NCI-H1436 (cell line): ENCODE measurements at places on chromosomes 6 and 20.

GRCh38 chr20:62524505-62524911 is 48.7 kb upstream of the GATA5 start:
- no peak for DNase-seq

- DNase-seq = peak; percentile 83
Measured at GRCh38 chr20:23161968-23162696, 76.0 kb upstream of the CD93 start.

- DNase-seq = no peak
Measured at GRCh38 chr20:45279992-45280391, 25.6 kb upstream of the SLPI start.

DNA sequence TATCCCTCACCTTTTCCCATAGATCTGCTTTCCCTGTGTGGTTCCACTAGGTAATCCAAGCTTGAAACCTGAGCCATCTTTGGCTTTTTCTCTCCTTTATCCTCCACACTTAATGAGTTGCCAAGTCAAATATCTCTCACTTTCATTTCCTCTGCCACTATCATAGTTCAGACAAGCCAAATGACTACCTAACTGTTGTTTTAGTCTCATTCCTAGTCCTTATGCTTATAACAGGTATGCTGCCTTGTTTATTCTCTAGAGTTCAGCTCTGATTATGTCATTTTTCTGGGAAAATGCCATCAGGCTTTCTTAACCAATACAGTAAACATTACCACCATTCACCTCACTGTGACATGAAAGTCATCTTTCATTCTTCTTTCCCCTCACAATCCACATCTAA is 6.5 kb downstream of the EFHC1 start:
- DNase-seq = no peak

DNA sequence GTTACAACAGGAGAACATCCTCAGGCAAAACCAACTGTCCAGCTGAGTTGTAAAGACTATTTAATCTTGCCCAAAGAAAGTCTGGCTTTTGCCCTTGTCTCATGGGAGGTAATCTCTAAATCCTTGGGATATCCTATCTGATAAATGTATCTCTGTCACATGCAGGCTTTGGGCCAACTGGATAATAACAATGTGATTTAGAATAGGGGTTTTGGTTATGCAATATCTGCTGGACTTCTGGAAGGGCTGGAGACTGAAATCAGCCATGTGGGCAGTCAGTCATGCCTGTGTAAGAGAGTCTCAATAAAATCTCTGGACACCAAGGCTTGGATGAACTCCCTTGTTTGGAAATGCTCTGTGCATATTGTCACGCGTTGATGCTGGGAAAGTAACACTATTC is 56.3 kb upstream of the PRL start:
- DNase-seq = no peak

DNA sequence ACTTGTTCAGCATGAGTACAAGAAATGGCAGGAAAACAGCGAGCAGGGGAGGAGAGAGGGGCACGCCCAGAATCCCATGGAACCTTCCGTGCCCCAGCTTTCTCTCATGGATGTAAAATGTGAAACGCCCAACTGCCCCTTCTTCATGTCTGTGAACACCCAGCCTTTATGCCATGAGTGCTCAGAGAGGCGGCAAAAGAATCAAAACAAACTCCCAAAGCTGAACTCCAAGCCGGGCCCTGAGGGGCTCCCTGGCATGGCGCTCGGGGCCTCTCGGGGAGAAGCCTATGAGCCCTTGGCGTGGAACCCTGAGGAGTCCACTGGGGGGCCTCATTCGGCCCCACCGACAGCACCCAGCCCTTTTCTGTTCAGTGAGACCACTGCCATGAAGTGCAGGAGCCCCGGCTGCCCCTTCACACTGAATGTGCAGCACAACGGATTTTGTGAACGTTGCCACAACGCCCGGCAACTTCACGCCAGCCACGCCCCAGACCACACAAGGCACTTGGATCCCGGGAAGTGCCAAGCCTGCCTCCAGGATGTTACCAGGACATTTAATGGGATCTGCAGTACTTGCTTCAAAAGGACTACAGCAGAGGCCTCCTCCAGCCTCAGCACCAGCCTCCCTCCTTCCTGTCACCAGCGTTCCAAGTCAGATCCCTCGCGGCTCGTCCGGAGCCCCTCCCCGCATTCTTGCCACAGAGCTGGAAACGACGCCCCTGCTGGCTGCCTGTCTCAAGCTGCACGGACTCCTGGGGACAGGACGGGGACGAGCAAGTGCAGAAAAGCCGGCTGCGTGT is 11.6 kb downstream of the TNFAIP3 start:
- DNase-seq = no peak

DNA sequence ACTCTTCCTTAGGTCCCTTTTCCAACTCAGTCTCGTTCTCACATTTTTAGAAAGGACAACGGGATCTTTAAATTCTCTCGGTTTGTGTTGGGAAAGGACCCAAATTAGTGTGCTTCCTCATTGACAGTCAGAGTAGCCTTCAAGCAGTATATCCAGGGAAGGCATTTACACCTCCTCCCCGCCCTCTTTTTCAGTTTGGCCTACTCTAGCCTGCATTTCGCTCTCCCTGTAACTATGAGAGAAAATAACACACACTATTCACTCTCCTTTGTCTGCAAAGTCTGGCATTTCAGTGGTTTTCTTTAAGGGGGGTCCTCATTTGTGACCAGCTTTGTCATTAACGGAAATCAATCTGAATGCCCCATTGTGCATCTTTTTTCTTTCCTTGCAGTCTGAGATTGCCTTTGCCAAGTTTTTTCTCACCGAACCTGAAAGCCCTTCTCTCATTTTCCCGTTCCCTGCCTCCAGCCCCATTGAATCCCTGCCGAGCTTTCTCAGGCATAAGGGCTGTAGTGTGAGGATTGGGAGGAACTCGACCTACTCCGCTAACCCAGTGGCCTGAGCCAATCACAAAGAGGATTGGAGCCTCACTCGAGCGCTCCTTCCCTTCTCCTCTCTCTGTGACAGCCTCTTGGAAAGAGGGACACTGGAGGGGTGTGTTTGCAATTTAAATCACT is 393 bp upstream of the FABP7 start:
- no peak for DNase-seq

GRCh38 chr20:21564127-21564773 is 50.4 kb upstream of the NKX2-2 start:
- no peak for DNase-seq

DNA sequence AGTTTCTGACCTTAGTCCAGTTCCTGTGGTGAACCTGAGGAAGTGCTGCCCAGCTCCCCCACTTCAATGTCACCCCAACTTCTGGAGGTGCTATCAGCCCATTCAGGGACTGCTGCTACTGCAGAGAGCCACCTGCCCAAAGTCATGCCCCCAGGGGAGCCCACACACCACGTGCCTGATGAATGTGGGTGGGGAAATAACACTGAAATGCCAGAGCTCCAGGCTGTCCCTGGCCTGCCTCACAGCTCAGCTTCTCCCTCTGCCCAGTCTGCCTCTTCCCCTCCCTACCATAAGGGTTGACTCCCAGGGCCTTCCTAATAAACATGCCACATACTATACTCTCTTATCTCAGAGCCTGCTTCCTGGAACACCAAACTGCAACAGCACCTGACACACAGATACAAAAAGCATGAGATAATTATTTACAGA is 276.4 kb upstream of the MOCS1 start:
- DNase-seq = peak; percentile 57

- no peak for DNase-seq
Measured at GRCh38 chr6:85416049-85416448, 33.8 kb upstream of the NT5E start.

DNA sequence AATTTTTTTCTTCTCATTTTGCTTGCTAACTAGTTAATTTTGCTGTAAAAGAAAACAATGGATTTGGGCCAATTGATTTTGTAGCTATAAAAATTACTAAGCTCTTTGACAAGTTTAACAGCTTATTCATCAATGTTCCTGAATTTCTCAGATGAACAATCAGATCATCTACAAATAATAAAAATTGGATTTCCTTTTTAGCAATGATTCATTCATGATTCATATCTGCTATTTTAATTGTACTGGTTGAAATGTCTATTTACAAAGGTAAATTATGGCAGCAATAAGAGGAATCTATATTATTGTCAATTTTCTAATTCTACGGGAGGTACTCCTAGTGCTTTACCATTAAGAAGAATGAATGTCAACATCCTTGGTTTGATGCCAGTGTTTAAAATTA is 178.8 kb upstream of the BTBD3 start:
- no peak for DNase-seq

DNA sequence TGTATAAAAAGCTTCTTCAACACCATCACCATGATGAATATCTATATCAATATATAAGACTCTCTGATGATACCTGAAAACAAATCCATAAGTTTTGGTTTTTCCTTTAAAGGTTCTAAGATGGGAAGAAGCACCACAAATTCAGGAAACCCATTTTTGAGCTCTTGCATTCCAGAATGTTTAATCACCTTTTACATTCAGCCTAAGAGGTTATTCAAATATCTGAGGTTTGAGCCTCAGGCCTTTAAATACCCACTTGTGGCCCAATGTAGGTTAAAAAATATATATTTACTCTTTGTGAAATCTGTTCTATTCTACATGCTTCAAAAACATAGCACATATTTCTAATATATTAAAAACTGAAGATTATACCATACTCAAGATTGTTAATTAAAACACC is 17.6 kb downstream of the HDAC2 start:
- no peak for DNase-seq

DNA sequence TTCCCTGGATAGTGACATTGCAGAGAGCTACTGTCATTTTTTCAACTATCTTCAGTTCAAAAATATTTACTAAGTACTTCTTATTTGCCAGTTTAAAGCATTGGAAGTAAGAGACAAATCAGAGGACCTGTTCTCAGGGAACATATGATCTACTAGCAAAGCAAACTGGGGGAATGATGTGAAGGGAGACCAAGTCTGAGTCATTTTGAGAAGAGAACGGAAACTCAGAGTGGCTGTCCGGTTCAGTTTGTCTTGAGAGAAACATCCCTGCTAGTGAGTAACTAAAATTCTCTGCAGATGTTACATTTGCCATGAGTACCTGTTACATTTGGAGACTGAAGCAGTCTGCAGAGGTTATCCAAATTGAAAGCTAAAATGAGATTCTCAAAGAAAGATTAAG is 118.3 kb downstream of the KCNQ5 start:
- no peak for DNase-seq

- no peak for DNase-seq
Measured at GRCh38 chr6:11711003-11711983, 67.3 kb downstream of the ADTRP start.

DNA sequence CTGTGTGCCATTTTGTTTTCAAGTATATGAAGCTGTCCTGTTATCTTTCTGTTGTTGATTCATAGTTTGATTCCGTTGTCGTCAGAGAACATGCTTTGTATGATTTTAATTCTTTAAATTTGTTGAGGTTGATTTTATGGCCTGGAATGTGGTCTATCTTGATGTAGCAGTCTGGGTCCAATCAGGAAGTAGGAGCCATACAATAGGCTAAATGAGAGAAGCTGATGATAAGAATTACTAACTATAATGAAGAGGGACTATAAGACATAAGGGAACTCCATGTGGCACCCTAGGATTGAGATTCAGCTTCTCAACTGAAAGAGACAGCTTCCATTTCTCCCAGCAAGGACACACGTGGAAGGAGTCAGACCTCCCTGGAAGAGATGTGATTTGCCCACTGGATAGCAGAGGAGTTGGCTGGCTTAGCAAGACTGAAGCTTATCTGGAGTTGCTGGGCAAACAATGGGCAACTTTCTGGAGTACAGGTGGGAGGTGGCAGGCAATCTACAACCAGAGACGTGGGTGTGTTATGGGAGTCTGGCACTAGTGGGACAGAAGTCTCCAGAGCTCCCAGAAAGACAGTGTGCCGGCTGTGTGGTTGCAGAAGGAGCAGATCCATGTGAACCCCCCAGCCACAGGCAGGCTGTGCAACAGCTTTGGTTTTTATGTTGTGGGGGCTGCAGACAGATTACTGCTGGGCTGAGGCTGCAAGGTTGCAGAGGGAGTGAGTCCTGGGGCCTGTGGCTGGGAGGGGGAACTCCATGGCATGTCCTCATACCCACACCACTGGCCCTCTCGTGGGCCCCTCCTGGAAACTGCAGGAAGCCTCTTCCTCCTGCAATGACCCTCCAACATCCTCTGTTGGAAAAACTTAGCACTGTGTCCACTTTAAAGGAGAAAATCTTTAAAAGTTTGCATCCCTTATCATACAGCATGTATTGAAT is 7.1 kb downstream of the ZNF831 start:
- no peak for DNase-seq

DNA sequence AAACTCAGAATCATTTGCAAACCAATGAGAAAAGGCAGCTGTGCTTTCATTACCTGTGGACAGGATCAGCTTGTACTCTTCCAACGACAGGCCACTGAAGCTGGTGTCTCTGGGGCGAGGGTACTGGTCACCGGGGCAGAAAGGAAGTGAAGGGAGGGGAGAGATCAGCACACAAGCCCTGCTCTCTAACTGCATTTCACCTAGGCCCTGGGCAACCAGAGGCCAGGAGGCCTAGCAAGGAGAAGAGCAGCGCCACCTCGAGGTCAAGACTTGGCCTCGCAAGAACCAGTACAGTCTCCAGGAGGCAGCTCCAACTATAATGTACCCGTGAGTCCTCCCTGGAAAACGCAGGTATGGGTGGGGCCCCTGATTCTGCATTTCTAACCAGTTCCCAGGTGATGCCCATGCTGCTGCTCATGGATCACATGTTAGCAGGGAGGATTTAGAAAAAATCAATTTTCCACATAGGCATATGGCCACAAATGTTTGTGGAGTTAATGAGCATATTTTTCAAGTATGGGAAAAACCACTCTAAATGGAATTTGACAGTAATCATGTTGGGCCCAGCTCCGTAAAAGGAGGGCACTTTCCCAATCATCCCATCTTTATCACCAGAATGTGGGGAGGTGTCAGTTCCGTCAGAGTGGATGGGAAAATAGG is 11.0 kb downstream of the UQCC2 start:
- DNase-seq = peak; percentile 36

DNA sequence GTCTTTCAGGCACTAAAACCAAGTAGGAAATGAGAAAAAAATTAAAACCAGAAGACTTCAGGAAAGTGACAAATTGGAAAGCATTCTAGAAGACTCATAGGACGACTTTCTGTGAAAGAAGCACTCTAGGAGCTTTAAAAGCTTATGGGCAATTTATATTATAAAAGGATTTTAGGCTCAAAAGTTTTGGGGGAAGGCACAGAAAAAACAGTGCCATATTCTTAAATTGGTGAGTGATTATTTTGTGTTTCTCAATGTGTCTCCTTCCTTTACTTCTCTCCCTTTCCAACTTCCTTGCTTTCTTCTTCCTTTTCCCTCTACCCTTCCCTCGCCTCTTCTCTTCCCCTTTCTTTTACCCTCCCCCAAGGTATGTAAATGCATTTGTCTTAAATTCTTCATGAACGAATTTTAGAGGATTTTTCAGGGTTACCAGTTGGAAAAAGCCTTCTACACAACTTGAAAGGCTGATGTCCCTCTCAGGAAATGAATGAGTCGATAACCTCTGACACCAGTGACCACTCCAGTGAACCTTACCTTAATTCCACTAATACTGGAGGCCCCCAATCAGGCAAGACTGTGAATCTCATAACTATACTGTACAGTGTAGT is 2.6 kb upstream of the LIN28B start:
- no peak for DNase-seq

GRCh38 chr6:43257367-43258145 is 14.3 kb downstream of the TTBK1 start:
- no peak for DNase-seq
